ENCODE measurements at places on chromosomes 13 and 19.

DNA sequence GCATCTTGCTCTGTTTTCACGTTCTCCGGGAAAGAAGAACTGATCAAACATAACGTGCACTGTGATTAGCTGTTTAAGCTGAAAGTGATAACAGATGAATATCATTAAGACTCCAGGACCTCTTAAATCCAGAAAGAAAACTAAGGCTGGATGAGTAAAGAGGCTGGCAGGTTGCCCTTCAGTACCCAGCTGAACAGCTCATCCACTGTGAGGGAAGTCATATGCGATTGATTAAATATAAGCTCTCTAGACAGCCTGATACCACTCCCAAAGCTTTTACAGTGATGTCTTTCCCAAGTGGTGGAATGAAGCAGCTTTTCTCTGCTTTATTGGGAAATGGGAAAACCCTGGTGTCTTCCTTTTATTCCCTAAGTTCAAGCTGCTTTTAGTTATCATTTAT lies 116.9 kb downstream of the EFNB2 start:
- no peak for DNase-seq

DNA sequence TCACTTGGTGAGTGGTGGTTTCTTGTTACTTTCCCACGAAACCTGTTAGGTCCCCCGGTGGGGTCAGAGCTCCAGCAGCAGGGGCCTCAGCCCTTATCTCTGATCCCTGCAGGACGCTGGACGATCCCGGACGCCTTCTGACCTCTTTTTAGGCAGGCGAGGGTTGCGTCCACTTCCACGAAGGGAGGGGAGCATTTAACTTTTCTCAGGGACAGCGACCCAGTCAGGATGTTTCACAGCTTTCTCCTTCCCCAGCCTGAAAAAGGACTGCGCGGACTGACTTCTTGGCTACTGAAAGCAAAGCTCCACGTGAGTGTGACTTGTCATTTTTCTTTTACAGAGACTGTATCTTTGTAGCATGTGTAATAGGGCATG lies 692 bp downstream of the ZNF234 start:
- DNase-seq, result no peak

DNA sequence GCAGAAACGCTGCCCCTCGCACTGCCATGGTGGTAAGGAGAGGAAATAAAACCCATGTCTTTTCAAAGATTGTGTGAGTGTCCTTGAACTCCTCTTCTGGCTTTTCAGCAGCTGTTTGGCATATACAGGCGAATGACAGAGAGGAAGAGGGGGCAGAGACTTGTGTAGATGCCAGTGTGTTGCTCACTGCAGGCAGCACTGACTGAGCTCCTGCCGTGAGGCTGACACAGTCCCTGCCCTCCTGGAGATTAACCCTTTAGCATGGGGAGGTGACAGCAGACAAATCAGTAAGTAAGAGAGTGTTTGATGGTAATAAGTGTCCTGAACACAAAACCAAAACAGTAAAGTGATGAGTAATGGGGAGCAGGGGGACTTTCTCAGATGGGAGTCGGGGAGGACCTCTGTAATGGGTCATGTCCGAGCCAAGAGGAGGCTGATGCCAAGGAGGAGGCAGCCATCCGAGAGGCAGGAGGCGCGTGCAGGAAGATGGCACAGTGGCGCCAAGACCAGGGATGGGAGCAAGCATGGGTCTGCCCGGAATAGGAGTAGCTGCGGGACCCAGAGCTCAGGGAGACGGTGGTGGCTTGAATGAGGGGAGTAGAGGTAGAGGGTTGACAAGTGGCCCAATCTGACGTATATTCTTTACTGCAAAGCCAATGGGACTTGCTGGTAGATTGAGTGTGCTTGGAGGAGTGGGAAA lies 182.2 kb downstream of the FOXO1 start:
- DNase-seq, result no peak

DNA sequence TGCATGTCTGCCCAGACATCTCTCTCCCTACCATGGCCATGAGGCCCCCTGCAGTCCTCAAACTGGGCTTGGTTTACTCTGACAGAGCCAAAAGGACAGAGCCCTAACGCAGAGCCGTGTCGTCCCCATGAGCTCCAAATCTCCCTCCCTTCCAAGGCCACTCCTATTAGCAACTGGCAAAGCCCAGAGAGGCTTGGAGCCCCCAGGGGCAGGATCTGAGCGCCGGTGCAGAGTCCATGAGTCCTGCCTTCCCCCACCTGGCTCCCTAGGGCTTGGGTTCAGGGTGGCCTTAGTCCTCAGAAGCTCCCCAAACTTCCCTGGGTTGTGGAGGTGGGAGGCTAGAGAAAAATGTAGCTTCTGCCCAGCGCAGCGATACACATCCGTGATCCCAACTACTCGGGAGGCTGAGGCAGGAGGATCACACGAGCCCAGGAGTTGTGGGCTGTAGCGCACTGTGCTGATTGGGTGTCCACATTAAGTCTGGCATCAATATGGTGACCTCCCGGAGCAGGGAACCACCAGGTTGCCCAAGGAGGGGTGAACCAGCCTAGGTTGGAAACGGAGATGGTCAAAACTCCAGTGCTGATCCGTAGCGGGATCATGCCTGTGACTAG lies 7.4 kb upstream of the PGPEP1 start:
- no peak for DNase-seq

GRCh38 chr13:110811008-110811720 lies 97.7 kb downstream of the ING1 start:
- no peak for DNase-seq

DNA sequence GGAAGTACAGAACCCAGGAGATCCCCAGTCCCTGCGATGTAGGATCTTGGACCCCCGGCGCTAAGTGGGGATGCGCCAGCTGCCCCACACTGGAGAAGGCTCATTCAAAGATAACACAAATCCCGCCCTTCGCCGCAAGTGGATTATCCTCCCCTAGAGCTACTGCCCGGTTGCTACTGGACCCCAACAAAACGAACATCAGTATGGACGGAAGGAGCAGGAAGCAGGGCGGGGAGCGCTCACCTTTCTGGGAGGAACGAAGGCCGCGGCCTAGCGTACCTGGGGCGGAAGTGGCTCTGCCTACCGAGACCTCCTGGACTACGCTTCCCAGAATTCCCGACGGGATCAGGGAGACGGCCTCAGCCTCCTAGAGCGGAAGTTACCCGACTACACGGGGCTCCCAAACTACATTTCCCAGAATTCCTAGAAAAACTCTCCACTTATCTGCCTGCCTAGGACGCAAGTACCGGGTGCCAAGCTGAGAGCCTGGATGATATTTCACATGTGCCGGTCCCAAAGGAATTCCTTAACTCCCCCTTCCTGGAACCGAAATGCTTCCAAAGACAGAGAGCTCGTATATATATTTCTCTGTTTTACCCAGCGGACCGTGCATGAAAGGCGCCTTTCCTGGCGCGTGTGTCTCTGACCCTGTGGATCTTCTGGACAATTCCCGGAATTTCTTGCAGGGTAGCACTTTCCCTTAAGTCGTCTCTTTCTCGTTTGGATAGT lies at the start of gene ZNF112:
Gene ZNF112, minus strand, starts transcription at position 298 of the 729 bp plus-strand sequence. CDS start 16,141 bp downstream, outside the sequence.
- peak; percentile 1 for DNase-seq

GRCh38 chr13:106490569-106491321 lies 44.7 kb downstream of the EFNB2 start:
- DNase-seq, result peak; percentile 33

- DNase-seq, result no peak
These were observed 7.4 kb downstream of the MLLT1 start for GRCh38 chr19:6272411-6272791.

DNA sequence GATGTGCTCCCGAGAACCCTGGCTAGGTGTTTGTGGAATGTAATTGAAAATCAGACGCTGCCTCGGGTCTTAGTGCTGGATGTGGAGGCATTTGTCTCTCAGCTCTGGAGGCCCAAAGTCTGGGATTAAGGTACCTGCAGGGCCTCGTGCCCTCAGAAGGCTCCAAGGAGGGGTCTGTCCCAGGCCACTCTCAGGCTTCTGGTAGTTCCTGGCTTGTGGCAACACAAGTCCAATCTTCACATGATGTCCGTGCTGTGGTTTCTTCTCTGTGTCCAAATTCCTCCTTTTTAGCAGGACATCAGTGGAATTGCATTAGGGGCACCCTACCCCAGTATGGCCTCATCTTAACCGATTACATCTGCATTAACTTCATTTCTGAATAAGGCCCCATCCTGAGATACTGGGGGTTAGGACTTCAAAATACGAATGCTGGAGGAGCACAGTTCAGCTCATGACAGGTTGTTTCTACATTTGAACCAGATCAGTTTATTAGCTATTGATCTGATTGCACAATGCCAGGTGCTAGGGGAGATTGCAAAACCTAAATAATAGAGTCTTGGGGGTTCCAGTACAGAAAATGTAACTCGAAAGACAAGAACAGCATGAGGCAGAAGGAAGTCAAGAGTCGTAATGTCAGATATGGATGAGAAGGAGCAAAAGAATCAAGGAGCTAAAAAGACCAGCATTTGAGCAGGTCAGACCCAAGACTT lies 3.9 kb downstream of the ARHGEF7 start:
- DNase-seq, result no peak

DNA sequence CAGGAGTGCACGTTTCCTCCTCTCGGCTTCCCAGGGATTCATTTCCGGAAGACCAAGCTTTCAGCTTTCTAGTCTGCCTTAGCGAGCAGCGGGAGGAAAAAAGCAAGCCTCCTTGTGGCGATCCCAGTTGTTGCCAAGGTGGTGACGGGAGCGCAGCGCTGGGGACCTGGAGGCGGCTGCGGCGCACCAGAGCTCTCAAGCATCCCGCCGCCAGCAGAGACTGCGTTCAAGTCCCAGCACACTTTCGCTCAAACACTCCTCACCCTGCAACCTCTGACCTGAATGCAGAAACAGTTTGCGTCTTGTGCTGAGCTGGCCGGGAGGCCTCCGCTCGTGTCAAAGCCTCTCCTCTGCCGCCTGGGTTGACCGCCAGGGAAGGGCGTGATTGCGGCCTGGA lies 4.9 kb downstream of the GSX1 start:
- no peak for DNase-seq

DNA sequence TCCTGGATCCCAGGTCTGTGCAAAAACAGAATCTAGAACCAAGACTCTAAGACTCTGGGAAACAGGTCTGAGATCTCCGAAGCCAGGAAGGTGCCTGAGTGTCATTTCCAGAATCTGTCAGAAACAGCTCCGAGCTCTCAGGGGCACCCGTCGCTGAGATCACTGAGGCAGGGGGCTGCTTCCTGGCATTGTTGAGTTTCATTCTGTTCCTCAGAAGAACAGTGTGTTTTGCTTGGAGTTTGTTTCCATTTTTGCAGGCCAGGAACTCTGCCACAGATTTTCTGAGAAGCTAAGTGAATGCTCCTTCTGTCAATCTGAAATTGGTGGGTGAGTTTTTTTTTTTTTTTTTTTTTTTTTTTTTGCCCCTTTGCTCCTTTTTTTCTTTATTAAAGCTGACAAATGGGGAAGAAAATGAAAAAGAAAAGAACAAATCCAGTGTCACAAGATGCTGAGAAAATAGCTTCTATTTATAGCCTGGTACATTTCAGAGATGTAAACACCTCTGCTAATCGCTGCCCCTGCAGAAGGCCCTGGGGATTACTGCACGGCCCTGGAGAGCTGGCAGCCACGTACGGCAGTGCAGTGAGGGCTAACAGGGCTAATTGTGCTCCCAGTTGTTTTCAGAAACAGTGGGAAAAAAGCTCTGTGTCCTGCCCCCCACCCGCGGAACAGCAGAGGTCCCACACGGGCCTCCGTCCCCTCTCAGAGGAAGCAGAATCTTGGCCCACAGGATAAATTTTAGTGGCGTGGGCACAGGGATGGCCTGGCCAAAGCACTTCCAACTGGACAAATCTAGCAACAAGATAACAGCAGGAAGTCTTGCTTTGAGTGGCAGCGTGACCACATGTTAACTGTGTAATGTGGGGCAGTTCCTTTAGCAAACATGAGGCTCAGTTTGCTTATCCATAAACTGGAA lies 237.6 kb upstream of the IRS2 start:
- DNase-seq, result no peak

GRCh38 chr13:32134241-32135055 lies 102.9 kb downstream of the FRY start:
- no peak for DNase-seq

- no peak for DNase-seq
These were observed 468 bp downstream of the HMGB1 start for GRCh38 chr13:30465343-30465592.

- DNase-seq, result no peak
These were observed 2.3 kb downstream of the MAP3K10 start for GRCh38 chr19:40193587-40193849.

- no peak for DNase-seq
These were observed 5.1 kb downstream of the CIC start for GRCh38 chr19:42274065-42274682.

DNA sequence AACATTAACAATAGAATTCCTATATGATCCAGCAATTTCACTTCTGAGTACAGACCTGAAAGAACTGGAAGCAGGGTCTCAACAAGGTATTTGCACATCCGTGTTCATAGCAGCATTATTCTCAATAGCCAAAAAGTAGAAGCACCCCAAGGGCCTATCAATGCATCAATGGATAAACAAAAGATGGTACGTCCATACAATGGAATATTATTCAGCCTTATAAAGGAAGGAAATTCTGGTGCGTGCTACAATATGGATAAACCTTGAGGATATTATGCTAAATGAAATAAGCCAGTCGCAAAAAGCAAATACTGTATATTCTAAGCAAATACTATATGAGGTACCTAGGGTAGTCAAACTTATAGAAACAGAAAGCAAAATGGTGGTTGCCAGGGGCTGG lies 30.8 kb upstream of the CEBPA start:
- DNase-seq, result no peak

DNA sequence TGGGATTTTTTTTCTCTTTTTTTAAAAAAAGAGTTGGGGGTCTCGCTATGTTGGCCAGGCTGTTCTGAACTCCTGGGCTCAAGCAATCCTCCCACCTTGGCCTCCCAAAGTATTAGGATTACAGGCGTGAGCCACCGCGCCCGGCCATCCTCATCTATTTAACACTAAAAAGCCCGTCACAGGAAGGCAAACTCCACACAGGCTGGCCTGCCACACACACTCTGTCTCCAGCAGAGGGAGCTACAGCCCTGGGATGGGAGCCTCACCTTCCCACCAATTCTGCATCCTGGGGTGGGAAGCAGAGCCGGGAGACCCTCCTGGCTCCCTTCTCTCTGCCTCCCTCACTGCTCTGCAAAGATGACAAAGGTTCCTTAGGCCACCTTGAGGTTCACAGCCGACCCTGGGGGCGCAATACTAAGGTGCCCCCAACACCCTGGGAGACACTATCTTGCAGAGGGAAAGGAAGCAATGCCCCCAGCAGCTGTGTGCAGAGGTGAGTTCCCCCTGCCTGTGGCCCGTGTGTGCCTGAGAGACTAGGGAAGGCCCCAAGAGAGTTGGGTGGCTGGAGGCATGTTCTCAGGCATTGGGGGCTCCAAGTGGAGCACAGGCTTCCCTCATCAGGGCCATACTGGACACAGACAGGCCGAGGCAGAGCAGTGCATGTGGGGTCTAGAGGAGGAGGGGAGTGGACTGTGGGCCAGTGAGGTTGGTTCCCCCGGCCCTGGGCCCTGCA lies 27.4 kb upstream of the TIMM44 start:
- DNase-seq, result peak; percentile 23

GRCh38 chr19:42301646-42302203 lies at the start of gene PRR19:
PRR19 (plus strand) TSS chr19:42302132; CDS start chr19:42309585, 7,453 bp downstream.
- no peak for DNase-seq

- no peak for DNase-seq
These were observed 150.6 kb downstream of the LHFPL6 start for GRCh38 chr13:39452417-39452816.

GRCh38 chr13:93977986-93978385 lies 501.5 kb downstream of the DCT start:
- no peak for DNase-seq

- DNase-seq, result no peak
These were observed 718.5 kb downstream of the UQCRFS1 start for GRCh38 chr19:28494461-28494860.

- no peak for DNase-seq
These were observed 76.6 kb upstream of the POMP start for GRCh38 chr13:28582225-28582891.

- DNase-seq, result no peak
These were observed 101.7 kb upstream of the SOX21 start for GRCh38 chr13:94813920-94814475.

GRCh38 chr19:41637484-41637883 lies 10.6 kb upstream of the CEACAM4 start:
- no peak for DNase-seq
